Activated naive CD8-positive, alpha-beta T cell treated with anti-CD3 and anti-CD28 coated beads, Interleukin-2, amount 50 U/mL, for 16 hours (primary cell): ENCODE measurements at places on chromosomes 7 and 10.

DNA sequence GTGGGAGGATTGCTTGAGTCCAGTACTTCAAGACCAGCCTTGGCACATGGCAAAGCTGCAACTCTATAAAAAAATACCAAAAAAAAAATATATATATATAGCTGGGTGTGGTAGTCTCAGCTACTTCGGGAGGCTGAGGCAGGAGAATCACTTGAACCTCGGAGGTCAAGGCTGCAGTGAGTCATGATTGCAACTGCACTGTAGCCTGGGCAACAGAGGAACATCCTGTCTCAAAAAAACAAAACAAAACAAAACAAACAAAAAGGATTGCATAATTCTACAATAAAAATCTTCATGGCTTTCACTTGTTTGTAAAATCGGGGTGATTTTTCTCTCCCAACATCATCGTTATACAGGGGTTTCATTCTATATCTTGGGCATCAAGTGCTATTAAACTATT is 35.1 kb downstream of the GUSB start:
- no peak for DNase-seq

DNA sequence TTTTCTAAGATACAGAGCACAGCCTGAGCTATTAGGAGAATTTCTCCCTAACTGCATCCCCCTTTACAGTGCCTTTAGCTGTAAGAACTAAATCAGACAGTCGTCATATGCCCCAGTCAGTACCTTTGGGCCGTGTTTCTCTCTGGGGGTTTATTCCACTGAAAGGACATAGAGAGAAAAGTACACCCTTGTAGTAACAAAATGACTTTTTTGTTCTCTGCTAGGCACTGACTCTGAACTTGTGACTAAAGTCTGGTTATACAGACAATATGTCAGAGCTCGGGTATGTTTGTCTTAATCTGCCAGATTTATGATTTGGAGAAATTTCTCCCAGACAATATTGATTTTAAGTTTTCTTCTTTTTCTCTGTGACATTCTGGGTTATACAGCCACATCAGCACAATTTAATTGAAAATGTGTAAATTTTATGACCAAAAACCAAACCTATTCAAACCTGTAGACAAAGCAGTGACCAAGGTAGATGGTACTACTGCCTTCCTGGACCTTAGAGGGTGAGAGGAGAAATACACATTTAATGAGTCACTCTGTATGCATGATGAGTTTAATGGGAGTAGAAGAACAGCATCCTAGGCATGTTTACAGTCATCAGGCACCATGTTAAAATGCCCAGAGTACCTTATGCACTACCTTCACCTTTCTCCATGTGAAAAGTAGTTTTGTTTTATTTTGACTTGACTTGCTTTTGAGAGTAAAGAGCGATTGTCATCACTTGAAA is 156.1 kb upstream of the PLXDC2 start:
- DNase-seq = no peak

DNA sequence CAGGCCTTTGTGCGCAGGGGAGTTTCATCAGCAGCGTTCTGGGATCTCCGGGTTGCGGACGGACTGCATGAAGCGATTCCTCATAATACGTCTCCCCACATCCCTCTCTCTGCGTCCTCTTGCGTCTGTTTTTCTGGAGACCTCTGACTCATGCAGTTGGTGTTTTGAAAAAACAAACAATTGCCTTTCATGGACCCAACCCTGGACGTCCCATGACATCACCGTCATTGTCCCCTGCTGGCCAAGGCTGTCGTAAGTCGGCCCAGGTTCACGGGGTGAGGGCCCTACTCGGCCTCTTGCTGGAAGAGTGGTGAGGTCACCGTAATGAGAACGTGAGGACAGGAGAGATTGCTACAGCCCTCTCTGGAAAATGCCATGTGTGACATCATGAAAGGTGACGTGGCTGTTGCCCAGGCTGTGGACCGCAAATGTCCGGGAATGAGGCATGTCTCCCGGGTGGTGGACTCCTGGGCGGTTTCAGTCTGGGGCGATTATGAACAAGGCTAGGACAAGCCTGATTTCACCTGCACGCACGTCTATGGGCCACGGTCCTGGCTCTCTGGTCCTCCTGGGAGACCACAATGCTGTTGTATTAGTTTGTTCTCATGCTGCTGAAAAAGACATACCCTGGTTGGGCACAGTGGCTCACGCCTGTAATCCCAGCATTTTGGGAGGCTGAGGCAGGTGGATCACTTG is 9.8 kb upstream of the MAFK start:
- no peak for DNase-seq

DNA sequence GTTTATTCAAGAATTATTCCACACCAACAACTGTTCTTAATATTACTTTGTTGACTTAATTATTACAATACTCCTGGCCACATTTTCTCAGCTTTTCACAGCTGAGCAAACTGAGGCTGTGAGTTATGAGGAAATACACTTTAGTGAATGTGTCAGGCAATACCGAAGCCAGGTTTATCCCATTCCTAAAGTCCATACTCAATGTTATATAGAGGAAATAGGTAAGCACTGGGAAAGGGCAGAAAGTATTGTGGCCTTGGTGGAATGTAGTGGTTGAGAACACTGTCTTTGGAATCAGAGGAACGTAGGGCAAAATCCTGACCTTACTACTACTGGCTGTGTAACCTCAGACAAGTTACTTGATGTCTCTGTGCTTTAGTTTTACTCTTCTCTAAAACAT is 110.8 kb downstream of the CD36 start:
- no peak for DNase-seq

GRCh38 chr7:121342631-121343030 is 13.8 kb downstream of the WNT16 start:
- no peak for DNase-seq

DNA sequence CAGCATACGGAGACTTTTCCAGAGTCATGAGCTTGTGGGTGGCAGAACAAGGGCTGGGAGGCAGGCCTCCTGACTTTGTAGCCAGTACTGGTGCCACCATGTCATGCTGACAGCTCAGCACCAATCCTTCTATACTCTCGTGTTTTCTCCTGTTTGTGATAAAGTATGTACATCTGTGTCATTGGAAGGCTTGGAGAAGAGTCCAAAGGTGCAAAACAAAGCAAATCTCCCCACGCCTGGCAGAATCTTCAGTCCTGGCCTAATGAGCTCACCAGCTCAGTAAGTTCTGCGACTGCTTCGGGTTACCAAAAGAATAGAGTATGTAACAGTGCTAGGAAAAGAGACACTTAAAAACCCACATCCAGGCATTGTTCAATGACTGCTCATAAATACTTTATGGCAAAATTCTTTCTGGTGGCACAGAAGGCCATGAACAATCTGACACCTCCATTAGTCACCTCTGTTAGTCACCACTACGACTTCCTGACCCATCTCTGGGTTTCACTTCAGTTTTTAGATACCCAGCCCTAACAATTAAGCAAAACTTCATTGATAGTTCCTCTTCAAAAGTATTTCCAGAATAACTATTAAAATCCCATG is 24.5 kb downstream of the STEAP1 start:
- no peak for DNase-seq

- no peak for DNase-seq
These were observed 20.1 kb downstream of the IFIT3 start for GRCh38 chr10:89347701-89348457.

GRCh38 chr10:10320956-10321355 is 696.7 kb upstream of the CELF2 start:
- no peak for DNase-seq

DNA sequence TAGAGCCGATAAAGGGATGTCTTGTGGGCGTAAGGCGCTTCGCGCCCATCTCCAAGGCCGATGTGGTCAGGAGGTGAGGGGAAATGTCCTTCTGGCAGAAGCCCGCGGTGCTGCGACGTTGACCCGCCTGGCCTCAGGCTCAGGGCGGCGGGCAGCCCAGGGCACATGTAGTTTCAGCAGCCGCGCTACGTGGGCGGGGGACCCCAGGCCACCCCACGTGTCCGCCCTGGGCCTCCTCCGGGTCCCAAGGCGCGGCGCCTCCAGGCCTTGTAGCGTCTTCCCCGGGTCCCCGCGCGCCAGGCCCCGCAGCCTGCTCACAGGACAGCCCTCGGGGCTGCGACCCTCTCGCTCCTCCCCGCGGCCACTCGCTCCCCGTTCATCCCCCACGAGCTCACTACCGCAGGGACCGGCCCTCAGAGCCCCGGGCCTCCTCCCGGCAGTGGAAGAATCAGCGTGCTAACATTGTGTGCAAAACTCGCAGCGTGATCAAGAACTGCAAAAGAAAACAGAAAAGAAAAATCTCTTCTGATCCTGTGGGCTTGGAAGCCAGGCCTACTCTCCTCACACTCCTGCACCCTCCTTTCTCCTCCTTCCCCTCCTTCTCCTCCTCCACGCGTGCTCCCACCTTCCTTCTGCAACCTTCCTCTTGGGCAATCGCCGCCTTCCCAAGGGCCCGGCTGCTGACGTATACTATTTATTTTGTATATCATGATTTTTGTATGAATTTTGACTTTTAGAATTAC is 4.4 kb upstream of the TBX20 start:
- no peak for DNase-seq

DNA sequence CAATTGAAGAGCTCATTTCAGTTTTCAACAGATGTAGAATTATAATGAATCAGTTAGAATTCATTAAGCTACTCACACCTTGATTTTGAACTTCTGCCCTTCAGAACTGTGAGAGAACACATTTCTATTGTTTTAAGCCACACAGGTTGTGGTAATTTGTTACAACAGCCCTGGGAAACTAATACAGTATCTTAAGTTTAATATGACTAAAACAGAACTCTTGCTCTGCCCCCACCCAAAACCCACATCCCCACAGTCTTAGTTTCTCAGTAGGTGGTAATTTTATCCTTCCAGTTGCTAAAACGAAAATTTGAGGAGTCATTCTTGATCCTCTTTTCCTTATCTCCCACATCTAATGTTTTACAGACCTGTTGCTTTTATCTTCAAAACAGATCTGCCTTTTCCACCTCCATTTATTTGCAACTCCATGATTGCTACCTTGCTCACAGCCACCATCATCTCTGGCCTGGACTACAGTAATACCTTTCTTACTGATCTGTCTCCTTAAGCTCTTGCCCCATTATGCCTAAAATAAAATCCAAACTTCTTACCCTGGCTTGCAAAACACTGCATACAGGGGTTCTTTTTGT is 72.8 kb upstream of the NXPH1 start:
- no peak for DNase-seq

- no peak for DNase-seq
These were observed 184.8 kb upstream of the PDE1C start for GRCh38 chr7:32255036-32255435.

- DNase-seq = no peak
These were observed 9.6 kb downstream of the SMC3 start for GRCh38 chr10:110577056-110577455.

GRCh38 chr10:118980135-118980865 is 49.2 kb upstream of the NANOS1 start:
- DNase-seq = no peak

DNA sequence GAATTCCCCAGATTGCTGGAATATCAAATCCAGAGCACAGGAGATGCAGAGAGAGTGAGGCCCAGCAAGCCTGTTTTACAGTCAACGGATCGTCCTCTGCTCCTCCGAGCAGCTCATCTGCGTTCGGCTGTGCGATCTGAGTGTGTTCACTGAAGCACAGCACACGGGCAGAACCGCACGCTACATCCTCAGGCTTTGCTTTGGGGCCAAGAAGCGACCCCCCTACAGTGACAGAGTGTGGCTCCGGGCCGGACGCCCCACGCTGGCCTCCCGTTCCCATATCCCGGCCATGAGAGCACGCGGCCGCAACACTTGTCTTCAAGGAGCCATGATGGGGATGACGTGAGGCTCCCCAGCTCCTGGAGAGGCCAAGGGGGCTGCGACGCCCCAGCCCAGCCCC is 431.4 kb downstream of the DNAJB6 start:
- no peak for DNase-seq

DNA sequence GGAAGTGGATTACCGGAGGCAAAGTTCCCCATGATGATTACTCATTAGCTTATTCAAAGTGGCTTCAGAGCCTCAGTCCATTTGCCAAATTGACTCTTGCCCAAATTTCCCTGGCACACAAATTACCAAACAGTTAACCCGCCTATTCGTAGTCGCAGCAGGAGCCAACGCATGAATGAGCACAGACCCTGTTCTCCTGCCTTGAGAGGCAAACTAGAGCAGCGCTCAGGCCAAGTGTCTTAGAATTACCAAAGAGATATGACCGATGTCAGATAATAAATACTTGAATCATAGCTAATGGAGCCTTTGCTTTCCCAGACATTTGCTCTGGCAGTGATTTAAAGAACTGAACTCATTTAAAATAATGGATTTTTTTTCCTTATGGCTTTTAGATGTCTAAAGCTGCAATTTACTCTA is 64.9 kb downstream of the CTTNBP2 start:
- DNase-seq = no peak

GRCh38 chr7:42254217-42254616 is 17.2 kb upstream of the GLI3 start:
- no peak for DNase-seq

- DNase-seq = no peak
These were observed 42.2 kb downstream of the RUNDC3B start for GRCh38 chr7:87670372-87670771.

- DNase-seq = no peak
These were observed 292.8 kb downstream of the PRKG1 start for GRCh38 chr10:51367127-51367526.

DNA sequence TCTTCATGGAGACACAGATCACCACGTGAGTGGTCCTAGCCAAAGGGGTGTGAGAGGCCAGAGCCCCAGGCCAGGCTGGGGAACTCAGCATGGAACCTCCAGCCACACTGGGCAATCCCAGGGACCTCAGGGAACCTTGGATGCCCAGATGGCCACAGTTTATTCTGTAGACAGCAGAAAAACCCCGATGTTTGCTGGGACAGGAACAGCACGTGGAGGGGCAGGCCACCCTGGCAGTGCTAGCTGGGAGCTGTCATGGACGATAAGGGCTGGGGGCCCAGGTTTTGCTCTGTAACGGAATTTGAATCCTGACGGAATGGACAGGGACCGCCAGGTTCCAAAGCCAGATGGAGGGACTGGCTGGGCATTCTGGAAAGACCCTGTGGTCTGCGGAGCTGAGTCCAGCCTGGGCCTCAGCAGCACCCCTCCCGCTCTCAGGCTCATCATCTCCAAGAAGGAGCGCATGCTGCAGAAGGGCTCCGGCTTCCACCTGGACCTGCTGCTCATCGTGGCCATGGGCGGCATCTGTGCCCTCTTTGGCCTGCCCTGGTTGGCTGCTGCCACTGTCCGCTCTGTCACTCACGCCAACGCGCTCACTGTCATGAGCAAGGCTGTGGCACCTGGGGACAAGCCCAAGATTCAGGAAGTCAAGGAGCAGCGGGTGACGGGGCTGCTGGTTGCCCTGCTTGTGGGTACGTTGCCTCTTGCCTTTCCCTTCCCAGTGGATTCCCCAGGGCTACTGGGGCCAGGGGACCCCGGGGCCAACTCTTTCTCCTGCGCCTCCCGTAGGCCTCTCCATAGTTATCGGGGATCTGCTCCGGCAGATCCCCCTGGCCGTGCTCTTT is 5.6 kb downstream of the FASTK start:
- no peak for DNase-seq

- no peak for DNase-seq
These were observed 4.7 kb downstream of the MYL10 start for GRCh38 chr7:101624246-101625001.

DNA sequence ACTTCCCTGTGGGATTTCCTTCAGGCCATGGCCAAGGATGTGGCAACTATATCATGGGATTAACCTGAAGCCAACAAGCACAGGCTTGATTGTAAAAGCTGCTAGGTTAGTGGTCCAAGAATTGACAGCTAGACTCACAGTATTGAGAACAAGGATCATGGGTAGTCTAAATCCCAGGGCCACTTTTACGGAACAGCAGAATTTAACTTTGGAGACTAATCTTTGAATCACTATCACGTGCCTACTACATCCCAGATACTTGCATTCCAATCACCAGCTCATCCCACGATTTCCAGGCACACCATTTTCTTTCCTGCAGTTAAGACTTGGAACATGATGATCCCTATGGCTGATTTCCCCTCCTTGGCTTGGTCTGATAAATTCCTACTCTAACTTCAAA is 65.6 kb upstream of the ADO start:
- no peak for DNase-seq
